Testis (tissue), 5 donors: ENCODE measurements at places on chromosomes 12 and 14. TPM values are rescaled to one million over a fixed set of nuclear protein-coding genes. Genes with fewer than 3 reads are reported as not detected.

DNA sequence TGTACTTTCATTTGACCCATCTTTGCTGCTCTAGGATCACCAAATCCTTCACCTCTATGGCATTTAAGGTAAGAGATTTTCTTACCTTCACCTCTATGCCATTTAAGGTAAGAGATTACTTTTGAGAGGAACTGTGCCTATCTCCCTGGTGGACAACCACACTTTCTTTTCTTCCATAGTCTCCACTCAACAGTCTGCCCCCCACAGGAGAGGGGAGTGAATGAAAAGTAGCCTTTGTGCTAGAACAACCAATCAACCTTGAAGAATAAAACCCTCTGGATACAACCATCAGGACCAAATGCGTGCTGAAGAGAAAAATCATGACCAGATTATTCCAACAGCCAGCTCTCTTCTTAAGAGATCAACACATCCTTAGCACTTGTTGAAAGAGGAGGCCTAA, 258.6 kb upstream of the TMPO start:
- no peaks in the 10 kb centered on the region for H3K4me1 ChIP-seq
- no peak overlapping the region for H3K4me3 ChIP-seq
- no peaks in the 10 kb centered on the region for H3K36me3 ChIP-seq
- no peak for DNase-seq
- no peak overlapping the region for H3K27ac ChIP-seq
- no peaks in the 10 kb centered on the region for H3K27me3 ChIP-seq

DNA sequence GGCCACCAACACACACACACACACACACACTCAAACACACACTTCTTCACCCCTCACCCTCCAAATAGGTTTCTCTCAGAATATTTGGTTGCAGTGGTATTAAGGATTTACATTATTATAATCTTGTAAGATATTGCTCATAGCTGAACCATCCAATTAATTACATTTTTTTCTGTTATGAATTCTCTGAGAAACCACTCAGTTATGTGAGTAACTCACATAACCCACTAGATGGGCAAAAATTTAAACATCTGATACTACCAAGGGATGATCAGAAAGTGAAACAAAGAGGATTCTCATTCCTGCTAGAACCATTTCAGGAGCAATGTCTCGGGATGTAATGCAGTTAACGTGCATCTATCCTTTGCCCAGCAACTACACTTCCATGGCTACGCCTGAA, 31.6 kb downstream of the TMTC1 start:
- no peaks in the 10 kb centered on the region for H3K27me3 ChIP-seq
- H3K36me3 ChIP-seq, result no peaks in the 10 kb centered on the region
- H3K4me1 ChIP-seq, result no peaks in the 10 kb centered on the region

DNA sequence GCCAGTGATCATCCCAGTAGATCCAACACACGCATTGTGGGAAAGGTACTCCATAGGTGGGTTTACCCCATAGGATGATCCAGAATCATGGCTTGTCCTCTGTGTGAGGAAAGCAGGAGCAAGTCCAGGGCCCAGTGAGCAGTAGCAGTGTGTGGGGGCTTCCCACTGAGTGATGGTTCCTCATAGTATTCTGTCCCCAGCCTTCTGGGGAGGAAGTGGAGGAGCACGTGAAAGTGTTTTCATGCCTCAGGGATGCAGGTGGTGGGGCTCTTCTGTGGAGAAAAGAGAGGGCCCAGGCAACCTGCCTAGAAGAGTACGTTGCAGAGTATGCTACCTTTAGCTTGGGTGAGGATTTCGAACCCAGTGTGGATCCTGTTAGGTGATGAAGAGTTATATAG, 56.5 kb downstream of the SUSD6 start:
- peaks cover 27% of the 10 kb centered on the region for H3K4me1 ChIP-seq
- no peaks in the 10 kb centered on the region for H3K36me3 ChIP-seq
- no peaks in the 10 kb centered on the region for H3K27me3 ChIP-seq
- no peak overlapping the region for H3K4me3 ChIP-seq

DNA sequence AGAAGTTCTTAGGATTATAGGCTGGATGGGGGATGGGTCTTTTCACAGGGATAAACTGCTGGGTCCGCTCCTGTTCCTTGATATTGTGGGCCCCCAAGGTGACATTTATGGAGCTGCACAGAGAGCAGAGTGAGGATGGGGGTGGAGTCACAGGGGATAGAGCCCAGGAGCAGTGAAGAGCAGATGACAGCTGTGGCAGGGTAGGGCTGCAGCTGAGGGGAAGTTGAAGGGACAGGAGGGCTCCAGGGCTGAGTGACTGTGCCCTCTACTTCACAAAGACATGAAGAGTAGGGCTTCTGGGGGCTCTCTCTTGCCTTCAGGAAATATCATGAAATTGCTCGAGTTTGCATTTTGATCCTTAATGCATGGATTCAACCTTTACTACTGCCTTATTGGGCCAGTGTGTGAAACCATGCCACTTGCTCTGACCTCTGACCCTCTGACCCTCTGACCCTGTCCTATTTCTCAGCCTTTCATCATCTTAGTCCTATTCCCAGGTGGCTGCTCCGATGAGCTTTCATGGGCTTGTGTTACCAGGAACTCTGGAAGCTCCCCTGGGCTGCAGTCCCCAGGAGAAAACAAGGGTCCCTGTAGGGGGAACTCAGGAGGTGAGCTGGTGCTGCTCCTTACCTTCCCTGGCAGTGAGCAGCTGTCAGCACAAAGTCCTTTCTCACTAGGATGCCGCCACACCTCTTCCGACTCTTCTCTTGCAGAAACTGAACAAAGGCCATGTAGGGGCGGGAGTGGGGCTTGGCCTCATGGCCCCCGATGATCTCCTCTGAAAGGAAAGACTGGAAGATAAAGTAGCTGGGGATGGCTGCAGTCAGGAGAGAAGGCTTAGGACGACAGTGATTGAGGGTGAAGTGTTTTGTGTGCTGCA, 1.6 kb downstream of the GZMH start:
- no peaks in the 10 kb centered on the region for H3K36me3 ChIP-seq
- H3K27me3 ChIP-seq, result no peaks in the 10 kb centered on the region
- DNase-seq, result no peak

GRCh38 chr12:88946372-88946997, 366.2 kb upstream of the KITLG start:
- H3K27me3 ChIP-seq, result no peaks in the 10 kb centered on the region
- H3K27ac ChIP-seq, result no peak overlapping the region
- H3K4me3 ChIP-seq, result no peak overlapping the region
- no peak for DNase-seq
- H3K36me3 ChIP-seq, result no peaks in the 10 kb centered on the region

DNA sequence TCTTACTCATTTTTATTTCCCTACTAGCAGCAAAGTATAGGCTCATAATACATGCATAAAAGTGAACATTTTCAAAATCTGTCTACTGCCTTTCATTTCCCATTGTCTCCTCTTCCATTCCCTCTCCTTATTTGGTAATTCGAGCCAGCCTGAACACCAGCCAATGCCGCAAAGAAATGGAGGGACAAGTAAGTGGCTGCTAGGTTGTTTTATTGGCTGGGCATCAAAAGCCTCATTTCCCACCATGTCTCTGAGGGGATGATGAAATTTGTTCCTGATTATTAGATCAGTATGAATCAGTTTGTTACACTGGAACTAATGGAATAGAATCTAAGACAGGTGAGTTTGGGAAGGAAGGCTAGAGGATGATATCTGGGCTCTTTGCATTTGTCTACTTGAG, 143.5 kb downstream of the KCNA5 start:
- H3K27me3 ChIP-seq, result no peaks in the 10 kb centered on the region
- DNase-seq, result no peak
- H3K4me1 ChIP-seq, result no peaks in the 10 kb centered on the region
- no peak overlapping the region for H3K27ac ChIP-seq
- no peak overlapping the region for H3K4me3 ChIP-seq
- no peaks in the 10 kb centered on the region for H3K36me3 ChIP-seq

- no peak for DNase-seq
- H3K36me3 ChIP-seq, result no peaks in the 10 kb centered on the region
- H3K27ac ChIP-seq, result no peak overlapping the region
- no peaks in the 10 kb centered on the region for H3K27me3 ChIP-seq
Measured at GRCh38 chr14:100649173-100649519, 61.9 kb upstream of the BEGAIN start.

Gene KLRB1
- 0.25 TPM for total RNA-seq
